ENCODE measurements at places on chromosomes 13 and 19.

- DNase-seq = no peak
Observed at GRCh38 chr13:106649495-106649894, 81.6 kb upstream of the ARGLU1 start.

- no peak for DNase-seq
Observed at GRCh38 chr13:46542833-46543232, 10.1 kb upstream of the LRCH1 start.

GRCh38 chr19:44649578-44650145, 6.0 kb downstream of the PVR start:
- DNase-seq = no peak

- DNase-seq = no peak
Observed at GRCh38 chr13:94419925-94420305, 59.6 kb downstream of the DCT start.

DNA sequence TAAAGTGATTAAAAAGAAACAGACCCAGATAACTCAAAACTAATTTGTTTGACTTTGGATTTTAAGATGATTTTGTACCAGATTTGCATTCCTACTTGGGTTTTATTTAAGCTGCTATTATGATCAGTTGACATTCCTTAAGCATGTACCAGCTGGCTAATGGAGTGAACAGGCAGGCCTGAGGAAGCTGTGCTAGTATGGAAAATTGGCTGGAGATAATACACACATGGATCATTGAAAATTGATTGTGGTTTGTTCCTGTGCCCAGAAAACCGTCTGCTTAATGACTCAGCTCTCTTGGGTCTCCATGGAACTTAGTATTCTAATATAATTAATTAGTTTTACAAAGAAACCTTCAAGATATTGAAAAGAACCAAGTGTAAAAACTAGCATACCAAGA, 22.6 kb downstream of the POLR1D start:
- no peak for DNase-seq

- no peak for DNase-seq
Observed at GRCh38 chr13:74730556-74731331, 596.5 kb upstream of the KLF12 start.

- no peak for DNase-seq
Observed at GRCh38 chr13:112959701-112960542, 9.1 kb upstream of the MCF2L start.

- DNase-seq = no peak
Observed at GRCh38 chr19:16702123-16702522, 17.5 kb upstream of the NWD1 start.
